ENCODE measurements at places on chromosomes 16 and 17. TPM values are rescaled to one million over a fixed set of nuclear protein-coding genes. Genes with fewer than 3 reads are reported as not detected.

Gene GAN
- 6.2 TPM for total RNA-seq

Gene CSNK1D
- total RNA-seq = 52.7 TPM

Gene CLEC18A
- not detected for total RNA-seq

Gene PITPNM3
- 0.57 TPM for total RNA-seq

Gene BAHCC1
- total RNA-seq = 14.3 TPM

Gene CDH5
- 2.9 TPM for total RNA-seq

Gene CASKIN1
- 0.18 TPM for total RNA-seq

Gene GABARAP
- total RNA-seq = 420 TPM

Gene GAS7
- total RNA-seq = 22.2 TPM

Gene SLC39A11
- total RNA-seq = 30.5 TPM

Gene BCO1
- not detected for total RNA-seq

Gene ZP2
- not detected for total RNA-seq

Gene KARS1
- 75.6 TPM for total RNA-seq

Gene STUB1
- total RNA-seq = 112 TPM

Gene PRR29
- total RNA-seq = 0.99 TPM

Gene SLC12A3
- not detected for total RNA-seq

Gene COG4
- total RNA-seq = 59.9 TPM

Gene CCL8
- total RNA-seq = not detected

Gene SLC35B1
- 24.5 TPM for total RNA-seq

Measured in fibroblast of the aortic adventitia (primary cell).